Stimulated activated CD8-positive, alpha-beta memory T cell treated with anti-CD3 and anti-CD28 coated beads, Interleukin-7, amount 100 ng/mL, for 1 hour (primary cell): ENCODE measurements at places on chromosomes 11 and 22.

- DNase-seq = no peak
Observed at GRCh38 chr11:15716550-15716949, 601.8 kb downstream of the INSC start.

GRCh38 chr11:75079546-75079945 is 17.1 kb downstream of the OR2AT4 start:
- no peak for DNase-seq

DNA sequence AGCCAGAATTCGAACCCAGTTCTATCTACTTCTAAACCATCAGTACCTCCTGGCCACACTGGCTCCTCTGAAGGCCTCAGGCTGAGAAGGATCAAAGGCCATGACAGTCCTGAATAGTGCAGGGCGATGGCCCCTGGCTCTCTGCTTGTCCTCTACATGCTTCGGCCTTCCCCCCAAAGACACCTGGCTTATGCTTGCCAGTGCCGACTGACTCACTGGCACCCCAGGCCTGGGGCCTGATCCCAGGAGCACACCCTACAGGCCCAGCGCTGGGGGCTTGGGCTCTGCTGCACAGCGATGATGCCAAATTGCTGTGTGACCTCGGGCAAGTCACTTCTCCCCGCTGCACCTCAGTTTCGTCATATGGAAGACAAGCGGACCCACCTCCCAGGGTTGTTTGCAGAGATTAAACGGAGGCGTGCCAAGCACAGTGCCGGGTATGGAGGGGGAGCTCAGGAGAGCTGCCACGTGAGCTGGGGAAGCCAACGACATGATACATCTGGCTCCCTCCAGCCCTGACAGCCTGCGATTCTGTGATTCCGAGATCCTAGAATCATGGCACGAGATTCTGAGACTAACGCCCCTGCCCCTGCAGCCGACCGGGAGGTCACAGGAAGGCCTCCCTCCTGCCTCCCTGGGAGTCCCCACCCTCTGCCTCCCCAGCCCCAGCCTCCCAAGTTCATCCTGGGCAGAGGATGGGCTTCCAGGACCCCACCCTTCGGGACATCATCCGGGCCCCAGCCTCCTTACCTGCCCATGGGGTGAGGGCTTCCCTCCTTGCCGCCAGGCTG is 1.0 kb downstream of the SSTR3 start:
- DNase-seq = no peak

GRCh38 chr11:58177409-58178054 is 11.3 kb upstream of the OR9Q2 start:
- no peak for DNase-seq

DNA sequence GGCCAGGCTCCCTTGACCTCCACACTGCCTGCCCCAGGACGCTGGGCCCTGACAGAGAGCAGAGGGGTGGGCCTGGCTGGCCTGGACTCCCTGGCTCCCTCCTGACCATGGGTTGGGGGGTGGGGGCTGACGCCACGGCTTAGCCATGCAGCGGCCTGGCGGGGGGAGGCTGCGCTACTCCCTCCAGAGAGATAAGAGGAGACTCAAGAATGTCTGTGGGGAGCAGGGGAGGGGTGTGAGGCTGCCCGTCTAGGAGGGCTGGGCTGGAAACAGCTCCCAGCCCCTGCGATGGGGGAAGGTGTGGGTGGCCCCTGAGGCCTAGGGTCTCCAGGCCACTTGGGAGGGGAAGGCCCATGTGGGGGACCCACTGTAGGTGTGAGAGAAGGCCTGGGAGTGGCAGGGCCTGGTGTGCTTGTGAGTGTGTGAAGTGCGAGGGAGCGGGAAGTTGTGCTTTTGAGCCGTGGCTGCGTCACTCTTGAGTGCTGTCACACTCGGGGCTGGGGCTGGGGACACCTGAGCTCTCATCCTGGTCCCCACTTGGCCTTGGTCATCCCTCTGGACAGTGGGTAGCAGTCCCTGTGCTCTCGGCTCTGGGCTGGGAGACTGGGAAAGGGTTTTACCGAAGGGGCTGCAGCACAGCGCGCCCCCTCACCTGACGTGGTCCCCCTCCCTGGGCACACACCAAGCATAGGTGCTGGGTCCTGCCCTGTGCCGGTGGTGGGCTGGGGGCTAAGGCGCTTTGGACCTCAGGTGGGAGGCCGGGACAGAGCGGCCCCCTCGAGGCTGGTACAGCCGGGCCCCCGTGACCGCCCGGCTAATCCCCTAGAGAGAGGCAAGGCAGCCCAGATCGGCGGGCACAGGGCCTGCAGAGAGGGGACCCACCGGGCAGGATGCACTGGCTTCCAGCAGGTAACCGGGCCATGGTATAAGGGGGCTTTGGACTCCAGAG is 2.4 kb downstream of the MYRF start:
- no peak for DNase-seq

DNA sequence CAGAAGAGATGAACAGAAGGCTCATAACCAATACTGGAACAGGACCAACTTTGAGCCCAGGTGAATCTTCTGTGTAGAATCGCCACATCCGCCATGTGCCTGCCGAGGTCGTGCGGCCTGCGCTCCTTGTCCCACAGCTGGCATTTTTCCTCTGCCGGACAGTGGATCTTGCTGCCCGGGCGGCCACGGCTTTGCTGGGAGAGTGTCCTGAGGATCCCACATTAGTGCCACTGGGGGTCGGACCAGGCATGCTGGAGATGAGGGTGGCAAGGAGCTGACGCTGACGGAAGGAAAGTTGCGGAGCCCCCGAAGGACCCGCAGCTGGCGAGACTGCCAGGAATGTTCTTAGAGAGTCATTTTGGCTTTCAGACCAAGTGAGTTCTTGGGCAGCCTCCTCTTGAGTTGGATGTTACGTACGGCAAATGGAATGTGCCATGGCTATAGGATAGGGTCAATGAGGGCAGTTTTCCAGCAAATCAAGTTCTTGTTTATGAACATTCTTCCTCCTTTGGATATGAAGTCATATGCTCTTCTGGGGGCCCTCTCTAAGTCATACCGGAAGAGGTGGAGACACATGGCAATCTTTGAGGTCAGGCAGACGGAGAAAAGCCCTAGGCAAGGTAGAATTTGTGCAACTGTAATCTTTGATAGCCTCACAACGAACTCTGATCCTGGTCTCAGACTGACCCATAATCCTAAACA is 57.4 kb upstream of the NUP160 start:
- no peak for DNase-seq

GRCh38 chr22:42376711-42377554 is 55.3 kb downstream of the NFAM1 start:
- DNase-seq = no peak

GRCh38 chr11:129291546-129291945 is 84.1 kb upstream of the BARX2 start:
- DNase-seq = no peak

- DNase-seq = no peak
Observed at GRCh38 chr11:499201-500076, 7.6 kb downstream of the RNH1 start.

DNA sequence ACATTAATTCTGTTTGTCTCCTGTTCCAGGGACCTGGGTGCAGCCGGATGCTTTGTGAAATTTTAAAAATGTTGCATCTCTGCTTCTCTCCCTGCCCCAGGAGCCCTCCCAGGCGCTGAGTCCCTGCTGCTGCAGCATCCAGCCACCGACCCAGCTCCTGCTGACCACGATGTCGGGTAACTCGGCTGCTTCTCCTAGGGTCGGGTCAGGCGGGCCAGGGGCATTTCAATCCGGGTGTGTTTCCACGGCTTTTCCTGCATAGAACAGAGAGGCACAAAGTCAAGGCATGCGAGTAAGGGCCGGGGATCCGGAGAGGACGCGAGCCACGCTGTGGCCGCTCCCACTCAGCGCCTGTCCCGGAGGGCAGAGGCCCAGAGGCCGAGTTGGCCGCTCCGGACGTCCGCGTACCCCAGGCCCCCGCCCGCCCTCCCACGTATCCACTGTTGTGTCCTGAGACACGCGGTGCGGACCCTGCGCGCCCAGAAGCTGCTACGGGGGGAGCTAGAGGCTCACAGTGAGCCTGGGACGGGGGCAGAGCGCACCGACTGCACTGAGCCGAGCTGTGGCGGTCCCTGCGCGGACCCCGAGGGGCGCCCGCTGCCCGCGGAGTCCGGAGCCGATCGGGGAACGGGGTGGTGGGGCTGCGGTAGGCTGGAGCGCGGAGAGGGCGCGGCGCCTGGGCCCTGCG is at the start of gene POU2AF3:
Gene POU2AF3, plus strand, starts transcription at position 134 of the 688 bp plus-strand sequence. Its CDS starts 36 bp downstream, at position 170.
- no peak for DNase-seq

GRCh38 chr22:49212002-49212401 is 615.7 kb downstream of the BRD1 start:
- no peak for DNase-seq

DNA sequence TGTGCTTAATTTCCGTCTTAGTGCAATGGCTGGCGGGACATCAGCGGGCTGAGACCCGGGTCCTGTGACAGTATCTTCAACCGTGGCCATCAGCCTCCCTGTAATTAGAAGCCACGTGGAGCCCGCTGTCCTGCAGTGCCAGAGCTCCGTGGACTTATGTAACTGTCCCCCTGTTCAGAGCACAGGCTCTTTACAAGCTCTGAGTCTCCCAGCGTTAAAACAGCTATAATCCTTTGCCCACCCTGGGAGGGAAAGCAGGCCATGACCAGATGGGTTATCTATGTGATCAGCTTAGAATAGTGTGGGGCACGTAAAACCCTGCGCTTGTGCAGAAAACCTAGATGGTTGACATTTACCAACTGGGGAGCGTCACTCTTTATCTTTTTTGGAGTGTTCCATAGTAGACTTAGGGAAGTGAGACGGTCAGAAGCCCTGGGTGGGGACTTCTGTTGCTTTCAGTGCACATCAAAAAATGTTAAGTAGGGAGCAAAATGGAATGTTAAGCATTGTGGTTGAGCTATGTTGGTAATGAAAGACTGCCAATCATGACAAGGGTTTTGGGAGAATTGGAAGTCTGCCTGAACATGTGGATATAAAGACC is 103.5 kb upstream of the CADM1 start:
- no peak for DNase-seq

DNA sequence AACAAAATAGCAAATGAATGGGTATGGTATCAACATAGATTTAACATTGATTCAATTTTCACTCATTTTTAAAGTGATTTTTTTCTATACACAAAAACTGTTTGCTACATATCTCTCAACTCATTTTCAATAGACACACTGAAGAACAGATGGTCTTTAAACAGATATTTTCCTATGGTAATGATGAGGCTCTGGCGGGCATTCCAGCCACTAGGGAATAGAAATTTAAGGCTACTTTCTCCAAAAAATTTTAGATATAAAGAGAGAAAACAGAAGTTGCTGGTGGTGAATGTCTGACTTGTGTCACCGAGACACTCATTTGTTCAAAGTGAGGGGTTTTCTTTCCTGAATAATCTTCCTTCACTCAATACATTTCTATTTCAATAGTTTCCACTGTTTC is 693.0 kb downstream of the ETS1 start:
- no peak for DNase-seq

DNA sequence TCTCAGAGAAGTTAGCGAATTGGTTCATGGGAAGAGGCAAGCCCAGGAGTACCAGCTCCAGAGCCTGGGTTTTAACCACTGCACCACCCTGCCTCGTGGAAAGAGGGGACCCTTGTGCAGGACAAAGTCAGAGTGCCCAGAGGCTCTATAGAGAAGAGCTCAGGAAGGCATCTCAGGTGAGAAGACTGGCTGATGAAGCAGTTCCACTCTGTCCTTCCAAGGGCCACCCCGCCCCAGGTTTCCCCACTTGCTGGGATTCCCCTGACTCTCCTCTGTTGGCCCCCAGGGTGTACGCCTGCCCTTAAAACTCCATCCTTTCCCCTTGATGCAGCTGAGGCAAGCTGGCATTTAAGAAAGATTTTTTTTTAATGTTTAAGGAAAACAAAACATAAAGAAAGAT is 265.8 kb downstream of the BUD13 start:
- no peak for DNase-seq

DNA sequence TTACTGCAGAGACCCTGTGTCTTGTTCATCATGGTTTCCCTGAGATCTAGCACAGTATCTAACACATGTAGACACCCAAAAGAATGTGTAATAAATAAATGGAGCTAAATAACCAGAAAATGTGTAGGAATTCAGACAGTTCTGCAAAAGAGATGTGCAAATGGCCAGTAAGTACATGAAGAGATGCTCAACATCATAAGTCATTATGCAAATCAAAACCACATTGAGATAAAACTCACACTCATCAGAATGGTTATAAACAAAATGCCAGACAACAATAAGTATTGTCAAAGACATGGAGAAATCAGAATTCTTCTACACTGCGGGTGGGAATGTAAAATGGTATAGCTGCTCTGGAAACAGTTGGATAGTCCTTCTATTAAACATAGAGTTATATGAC is 88.5 kb downstream of the RBFOX2 start:
- DNase-seq = no peak

- DNase-seq = no peak
Observed at GRCh38 chr22:48495751-48496080, 1332.0 kb downstream of the BRD1 start.

GRCh38 chr11:71114124-71114851 is 138.1 kb downstream of the SHANK2 start:
- DNase-seq = no peak

- no peak for DNase-seq
Observed at GRCh38 chr11:99887481-99887880, 799.6 kb upstream of the ARHGAP42 start.

- DNase-seq = no peak
Observed at GRCh38 chr22:29049655-29050263, 11.9 kb downstream of the C22orf31 start.

DNA sequence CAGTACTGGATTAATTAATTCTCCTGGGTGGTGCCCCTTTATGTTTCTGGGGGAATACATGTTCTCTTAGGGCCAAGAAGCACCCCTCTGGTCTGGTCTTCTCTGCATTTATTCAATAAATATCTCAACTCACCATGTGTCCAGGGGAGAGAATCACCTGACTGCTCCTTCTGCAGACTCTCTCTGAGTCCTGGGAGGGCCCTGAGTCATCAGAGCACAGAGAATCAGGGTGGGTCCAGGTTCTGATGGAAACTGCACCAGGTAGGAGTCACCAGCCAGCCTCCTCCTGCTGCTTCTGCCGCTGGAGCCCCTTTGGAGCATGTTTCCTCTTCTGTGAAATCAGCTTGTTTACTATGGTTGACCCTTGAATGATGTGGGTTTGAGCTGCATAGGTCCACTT is 107.7 kb upstream of the PLET1 start:
- DNase-seq = no peak

GRCh38 chr11:126655807-126656128 is 300.3 kb downstream of the ST3GAL4 start:
- DNase-seq = no peak

- DNase-seq = no peak
Observed at GRCh38 chr22:36279219-36279666, 26.3 kb downstream of the APOL1 start.

DNA sequence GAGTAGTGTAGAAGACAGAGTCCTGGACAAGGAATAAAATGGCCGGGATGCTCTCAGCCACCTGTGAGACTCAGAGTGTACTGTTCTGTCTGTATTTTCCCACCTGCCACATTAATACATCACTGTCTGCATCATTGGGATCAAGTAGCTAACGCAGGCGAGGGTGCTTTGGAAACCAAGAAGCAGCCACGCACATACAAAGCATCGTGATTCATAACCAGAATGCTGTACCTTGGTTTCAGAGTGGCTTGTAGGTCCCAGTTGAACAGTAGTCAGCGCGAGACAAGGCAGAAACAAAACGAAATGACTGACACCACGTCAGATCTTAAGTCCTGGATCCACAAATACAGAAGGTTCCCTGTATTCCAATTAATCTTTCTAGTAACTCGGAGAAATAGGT is 198.3 kb downstream of the GRIK4 start:
- DNase-seq = no peak

GRCh38 chr11:19633276-19633675 is 79.4 kb upstream of the NAV2 start:
- DNase-seq = no peak

- no peak for DNase-seq
Observed at GRCh38 chr11:111193924-111194490, 51.5 kb upstream of the POU2AF2 start.

- DNase-seq = no peak
Observed at GRCh38 chr11:8532475-8532874, 61.6 kb downstream of the STK33 start.
